NCI-H2081 treated with DMSO at 0.1 percent for 48 hours (cell line): ENCODE measurements at places on chromosomes 4 and X.

- DNase-seq: no peak
Measured at GRCh38 chr4:5133201-5133600, 81.9 kb downstream of the STK32B start.

DNA sequence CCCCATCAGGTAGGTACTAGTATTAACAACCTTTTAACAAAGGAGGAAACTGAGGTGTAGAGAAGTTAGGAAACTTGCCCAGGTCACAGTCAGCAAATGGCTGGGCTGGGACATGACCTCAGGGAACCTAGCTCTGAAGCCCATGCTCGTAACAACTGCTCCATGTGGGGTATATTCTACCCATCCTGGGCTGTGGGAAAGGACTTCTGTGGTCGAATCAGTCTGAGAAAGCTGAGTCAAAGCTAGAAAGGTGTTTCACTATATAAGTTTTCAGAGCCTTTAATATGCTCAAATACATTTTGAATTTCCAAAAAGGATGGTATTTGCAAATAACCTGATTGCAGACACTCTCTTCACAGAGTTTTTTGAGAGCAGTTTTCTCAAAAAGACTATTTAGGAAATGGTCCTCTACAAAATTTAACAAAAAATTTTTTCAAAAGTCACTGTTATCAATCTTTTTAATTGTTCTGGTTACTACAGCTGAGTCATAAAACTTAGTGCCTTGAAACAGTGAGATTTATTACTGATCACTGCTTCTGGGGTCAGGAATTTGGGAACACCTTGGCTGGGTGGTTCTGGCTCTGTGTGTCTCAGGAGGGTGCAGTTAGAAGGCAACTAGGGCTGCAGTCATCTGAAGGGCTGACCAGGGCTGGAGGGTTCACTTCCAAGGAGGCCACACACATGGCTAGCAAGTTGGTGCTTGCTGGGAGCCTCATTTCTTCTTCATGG lies 53.6 kb downstream of the NSG1 start:
- DNase-seq: no peak

DNA sequence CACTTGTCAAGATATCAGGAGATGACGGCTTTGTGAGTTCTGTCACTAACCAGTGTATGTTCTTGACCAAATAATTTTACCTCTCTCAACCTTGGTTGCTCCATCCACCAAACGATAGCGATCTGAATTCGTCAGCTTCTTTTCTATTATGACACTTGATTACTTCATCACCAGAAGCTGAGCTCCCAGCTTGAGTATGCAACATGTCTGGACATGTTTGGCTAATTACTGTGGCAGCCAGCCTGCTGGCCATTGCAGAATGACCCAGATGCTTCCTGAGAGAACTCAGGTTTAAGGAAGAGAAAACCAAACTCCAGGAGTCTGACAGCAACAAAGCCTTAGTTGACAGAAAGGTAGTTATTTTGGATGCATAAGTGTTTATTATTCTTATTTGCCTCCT lies 46.4 kb upstream of the PARM1 start:
- DNase-seq: no peak

DNA sequence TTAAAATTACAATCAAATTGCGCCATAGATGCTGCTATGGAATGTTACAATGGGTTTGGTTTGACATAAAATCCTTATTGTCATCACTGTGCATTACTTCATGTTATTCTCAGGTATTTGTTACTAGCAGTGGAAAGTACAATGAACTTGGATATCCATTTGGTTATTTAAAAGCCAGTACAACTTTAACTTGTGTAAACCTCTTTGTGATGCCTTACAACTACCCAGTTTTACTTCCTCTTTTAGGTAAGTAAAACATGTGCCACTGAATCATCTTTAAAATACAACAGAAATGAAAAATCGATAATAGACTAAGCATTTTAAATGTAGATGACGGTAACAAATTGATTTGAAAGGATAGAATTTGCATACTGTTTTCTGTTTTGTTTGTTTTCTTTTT lies 35.6 kb downstream of the INTS6L start:
- DNase-seq: no peak

DNA sequence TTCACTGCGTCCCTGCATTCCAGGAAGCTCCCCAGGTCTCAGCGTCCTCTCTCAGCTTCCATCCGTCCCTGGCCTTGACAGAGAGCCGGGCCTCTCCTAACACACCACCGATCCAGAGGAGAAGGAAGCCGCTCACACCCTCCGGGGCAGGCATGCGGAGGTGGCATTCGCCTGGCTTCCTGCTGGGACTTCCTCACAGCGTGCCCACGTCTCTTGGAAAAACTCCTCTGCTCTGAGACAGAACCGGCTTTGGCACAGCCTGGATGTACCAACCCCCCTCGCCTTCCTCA lies 3.2 kb downstream of the CTAG2 start:
- no peak for DNase-seq

DNA sequence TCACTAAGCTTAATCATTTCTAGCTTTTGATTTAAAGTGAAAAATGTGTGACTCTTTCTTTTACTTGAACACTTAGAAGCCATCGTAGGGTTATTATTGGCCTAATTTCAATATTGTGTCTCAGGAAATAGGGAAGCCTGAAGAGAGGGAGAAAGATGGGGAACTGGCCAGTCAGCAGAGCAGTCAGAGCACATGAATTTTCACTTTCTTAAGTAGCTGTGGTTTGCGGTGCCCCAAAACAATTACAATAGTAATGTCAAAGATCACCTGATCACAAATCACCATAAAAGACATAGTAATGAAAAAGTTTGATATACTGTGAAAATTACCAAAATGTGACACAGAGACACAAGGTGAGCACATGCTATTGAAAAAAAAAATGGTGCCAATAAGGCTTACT lies 45.5 kb downstream of the CENPC start:
- no peak for DNase-seq

GRCh38 chr4:98506462-98507132 lies 151.8 kb downstream of the TSPAN5 start:
- DNase-seq: no peak

DNA sequence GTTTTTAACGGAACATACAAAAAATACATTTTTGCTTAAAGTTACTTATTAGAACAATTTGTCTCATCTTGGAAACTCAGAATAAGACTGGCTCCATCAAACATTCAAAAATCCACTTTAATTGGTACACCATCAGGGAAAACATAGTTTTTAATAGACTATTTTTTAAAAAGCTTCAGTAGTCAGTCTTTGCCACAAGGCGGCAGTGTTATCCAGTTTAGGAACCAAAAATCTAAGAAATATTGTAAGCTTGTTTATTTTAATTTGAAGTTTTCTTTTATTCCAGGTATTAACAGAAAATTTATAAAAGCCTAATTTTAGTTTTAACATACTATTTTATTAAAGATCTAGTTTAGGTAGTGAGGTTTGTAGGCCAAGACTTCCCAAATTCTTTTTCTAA lies 107.7 kb downstream of the APOOL start:
- DNase-seq: peak; percentile 14

GRCh38 chrX:140521393-140521792 lies 16.5 kb upstream of the SOX3 start:
- no peak for DNase-seq

- DNase-seq: no peak
Measured at GRCh38 chrX:97039363-97040029, 155.8 kb downstream of the RPA4 start.

DNA sequence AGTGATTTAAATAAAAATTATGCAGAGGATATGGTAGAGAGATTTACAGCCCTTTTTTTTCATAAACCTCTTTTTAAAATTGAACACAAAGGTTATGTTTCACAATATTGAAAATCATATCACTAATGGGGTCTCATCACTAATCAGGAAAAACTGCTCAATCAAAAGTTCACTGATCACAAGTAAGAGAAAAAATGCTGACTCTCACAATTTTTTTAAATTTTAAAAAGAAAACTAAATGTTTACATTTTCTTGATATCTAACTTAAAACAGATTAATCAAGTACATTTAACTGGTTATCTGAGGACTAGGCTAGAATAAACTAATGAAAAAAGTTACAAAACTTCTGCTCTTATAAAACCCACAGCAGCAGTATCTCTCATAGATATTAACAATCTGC lies 8.5 kb downstream of the LAMTOR3 start:
- DNase-seq: no peak

DNA sequence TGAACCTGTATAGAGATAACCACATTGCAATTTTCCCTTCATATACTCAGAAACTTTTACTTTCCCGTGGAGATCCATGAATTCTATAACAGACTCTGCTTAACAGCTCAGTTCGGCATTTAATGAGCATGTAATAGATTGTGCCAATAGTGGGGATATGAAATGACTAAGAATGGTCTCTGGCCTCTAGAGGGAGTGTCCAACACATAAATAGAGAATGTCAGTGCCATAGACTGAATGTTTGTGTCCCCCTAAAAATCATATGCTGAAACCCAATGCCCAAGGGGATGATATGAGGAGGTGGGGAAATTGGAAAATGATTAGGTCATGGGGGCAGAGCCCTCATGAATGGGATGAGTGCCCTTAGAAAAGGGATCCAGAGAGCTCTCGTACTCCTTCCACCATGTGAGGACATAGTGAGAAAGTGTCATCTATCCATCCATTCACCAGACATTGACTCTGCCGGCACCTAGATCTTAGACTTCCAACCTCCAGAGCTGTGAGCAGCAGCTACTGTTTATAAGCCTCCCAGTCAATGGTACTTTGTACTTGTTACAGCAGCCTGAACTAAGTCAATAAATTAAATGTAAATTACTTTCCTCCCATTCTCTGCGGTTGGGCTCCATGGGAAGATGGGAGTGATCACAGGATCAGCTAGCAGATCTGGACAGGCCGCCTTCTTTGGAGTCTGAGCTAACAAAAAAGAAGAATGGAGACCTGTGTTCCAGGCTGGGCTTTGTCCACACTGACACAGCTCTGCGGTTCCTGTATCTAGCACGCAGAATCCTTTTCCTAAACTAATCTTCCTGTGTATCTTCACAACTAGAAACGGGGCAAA lies 28.1 kb upstream of the HPSE start:
- no peak for DNase-seq

GRCh38 chrX:8849945-8850344 lies 48.8 kb upstream of the FAM9A start:
- no peak for DNase-seq

- DNase-seq: no peak
Measured at GRCh38 chrX:152165033-152165743, 26.8 kb upstream of the MAGEA10 start.

DNA sequence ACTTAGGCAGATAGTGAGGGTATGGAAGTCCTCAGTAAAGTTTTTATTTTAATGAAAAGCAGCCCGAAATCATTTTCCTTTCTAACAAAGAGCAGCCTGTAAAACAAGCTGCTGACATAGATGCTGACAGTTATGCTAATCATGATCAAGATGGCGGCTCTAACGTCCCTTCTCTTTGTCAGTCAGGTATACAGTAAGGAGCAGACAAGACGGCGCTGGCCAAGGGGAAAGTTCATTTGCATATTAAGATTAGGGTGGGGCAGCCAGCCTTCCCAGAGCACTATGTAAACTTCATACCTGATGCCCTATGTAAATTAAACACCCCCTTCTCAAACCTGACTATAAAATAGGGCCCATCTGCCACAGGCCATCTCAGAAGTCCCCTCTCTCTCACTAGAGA lies 76.9 kb downstream of the MAGEB10 start:
- DNase-seq: no peak

GRCh38 chr4:89570931-89571330 lies 263.3 kb upstream of the GPRIN3 start:
- DNase-seq: no peak
